T-cell (primary cell): ENCODE measurements at places on chromosomes 5 and 9.

DNA sequence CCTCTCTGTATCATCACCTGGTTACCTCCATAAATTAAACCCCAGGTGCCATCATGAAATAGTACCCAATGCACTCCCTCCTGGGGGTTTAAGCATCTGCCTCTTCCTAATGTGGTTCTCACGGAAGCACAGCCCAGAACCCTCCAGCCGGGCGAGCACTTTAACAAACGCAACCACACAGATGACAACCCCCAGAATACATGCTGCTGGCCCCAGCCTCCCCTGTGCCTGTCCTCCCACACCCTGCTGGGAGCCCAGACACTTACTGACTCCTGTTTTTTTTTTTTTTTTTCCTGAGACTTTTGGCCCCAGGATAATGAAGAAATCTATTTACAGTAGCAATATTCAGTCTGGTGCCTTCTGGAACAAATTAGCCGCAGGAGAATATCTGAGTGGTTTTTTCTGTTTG, 50.0 kb upstream of the COL5A1 start:
- DNase-seq = no peak

- no peak for DNase-seq
Measured at GRCh38 chr5:171871711-171872110, 86.1 kb downstream of the SMIM23 start.

GRCh38 chr5:80654054-80654390, 430 bp upstream of the MSH3 start:
- no peak for DNase-seq

- no peak for DNase-seq
Measured at GRCh38 chr9:89940625-89941024, 335.8 kb downstream of the GADD45G start.
